ENCODE measurements at places on chromosomes 6 and 20.

GRCh38 chr6:83047065-83047754 lies 18.4 kb downstream of the UBE3D start:
- DNase-seq, result no peak

GRCh38 chr6:122361314-122361979 lies 38.0 kb upstream of the HSF2 start:
- DNase-seq, result no peak

DNA sequence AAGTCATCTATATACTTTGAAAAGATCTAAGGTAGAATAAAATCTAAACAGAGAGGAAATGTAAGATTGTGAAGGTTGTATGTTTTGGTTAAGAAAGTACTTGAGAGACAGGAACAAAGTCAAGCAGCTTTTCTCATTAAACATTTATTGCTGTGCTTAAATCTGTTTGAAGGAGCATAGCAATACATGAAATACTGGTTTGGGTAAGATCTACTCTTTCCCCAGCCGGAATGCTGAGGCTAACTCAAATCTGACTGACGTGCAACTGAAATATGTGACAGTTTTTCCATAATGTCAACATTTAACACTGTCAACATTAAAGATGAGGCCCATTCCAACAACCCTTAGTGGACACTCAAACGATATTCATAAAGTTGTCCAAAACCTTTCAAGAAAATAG lies 59.9 kb downstream of the MAN1A1 start:
- no peak for DNase-seq

- DNase-seq, result no peak
Measured at GRCh38 chr6:134623401-134623800, 305.5 kb upstream of the SGK1 start.

- no peak for DNase-seq
Measured at GRCh38 chr20:18728870-18729224, 84.7 kb upstream of the SCP2D1 start.

- no peak for DNase-seq
Measured at GRCh38 chr6:169171016-169171415, 82.6 kb downstream of the THBS2 start.

Measured in thyroid gland (tissue), 4 donors.